ENCODE measurements at places on chromosomes 2 and 18. TPM values are rescaled to one million over a fixed set of nuclear protein-coding genes. Genes with fewer than 3 reads are reported as not detected.

DNA sequence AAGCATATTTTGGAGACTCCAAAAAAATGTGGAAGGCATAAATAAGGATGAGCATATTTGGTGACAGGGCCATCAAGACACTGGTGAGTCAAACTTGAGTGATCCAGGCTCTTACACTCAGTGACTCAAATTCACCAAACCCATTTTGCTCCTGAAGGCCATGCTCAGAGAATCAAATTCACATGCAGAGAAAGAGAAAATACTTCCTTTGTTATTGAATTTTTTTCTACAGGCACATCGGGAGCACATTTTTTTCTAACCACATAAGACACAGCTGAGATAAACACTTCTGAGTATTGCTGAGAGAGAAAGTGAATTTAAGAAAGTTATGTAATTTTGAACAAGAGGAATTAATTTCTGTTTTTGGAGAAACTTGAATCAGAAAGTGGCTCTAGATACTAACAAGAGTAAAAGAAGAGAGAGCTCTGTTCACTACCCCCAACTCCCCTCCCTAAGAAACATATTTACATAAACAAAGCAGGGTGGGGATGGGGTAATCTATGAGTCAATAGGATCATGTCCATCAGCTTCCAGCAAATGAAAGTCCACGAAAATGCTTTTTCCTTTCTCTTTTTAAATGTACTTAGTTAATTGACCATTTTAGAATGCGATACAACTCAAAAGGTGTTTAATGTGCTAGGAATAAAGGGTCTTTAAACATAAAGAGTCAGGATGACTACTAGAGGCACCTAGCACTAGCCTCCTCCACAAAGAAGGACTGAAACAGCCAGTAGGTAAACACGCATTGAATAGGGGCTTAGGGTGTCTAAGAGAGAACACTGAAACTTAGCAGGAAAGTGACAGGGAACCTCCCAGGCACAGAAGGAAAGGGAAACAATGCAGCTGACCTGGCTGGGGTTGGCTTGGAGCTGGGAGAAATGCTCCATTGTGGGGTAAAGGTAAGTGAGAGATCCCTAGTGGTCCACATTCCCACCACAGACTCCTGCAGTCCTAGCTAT, 152.3 kb downstream of the KCNE4 start:
- DNase-seq = no peak
- peaks cover 11% of the 10 kb centered on the region for H3K4me1 ChIP-seq
- H3K4me3 ChIP-seq = no peak overlapping the region
- H3K27ac ChIP-seq = peak overlapping the region; percentile 4
- H3K27me3 ChIP-seq = no peaks in the 10 kb centered on the region
- H3K36me3 ChIP-seq = peaks cover 1% of the 10 kb centered on the region

- H3K27me3 ChIP-seq = peaks cover 8% of the 10 kb centered on the region
- peaks cover 5% of the 10 kb centered on the region for H3K4me1 ChIP-seq
- no peak overlapping the region for H3K4me3 ChIP-seq
- H3K27ac ChIP-seq = no peak overlapping the region
- no peaks in the 10 kb centered on the region for H3K36me3 ChIP-seq
These were observed 659.4 kb upstream of the CHAC2 start for GRCh38 chr2:53108246-53108645.

COA5 gene
- 19.4 TPM for total RNA-seq

HOXD10 gene
- not detected for total RNA-seq

MARCHF4 gene
- 1.4 TPM for total RNA-seq

POTEC gene
- not detected for total RNA-seq
